ENCODE measurements at places on chromosomes 2 and 18.

DNA sequence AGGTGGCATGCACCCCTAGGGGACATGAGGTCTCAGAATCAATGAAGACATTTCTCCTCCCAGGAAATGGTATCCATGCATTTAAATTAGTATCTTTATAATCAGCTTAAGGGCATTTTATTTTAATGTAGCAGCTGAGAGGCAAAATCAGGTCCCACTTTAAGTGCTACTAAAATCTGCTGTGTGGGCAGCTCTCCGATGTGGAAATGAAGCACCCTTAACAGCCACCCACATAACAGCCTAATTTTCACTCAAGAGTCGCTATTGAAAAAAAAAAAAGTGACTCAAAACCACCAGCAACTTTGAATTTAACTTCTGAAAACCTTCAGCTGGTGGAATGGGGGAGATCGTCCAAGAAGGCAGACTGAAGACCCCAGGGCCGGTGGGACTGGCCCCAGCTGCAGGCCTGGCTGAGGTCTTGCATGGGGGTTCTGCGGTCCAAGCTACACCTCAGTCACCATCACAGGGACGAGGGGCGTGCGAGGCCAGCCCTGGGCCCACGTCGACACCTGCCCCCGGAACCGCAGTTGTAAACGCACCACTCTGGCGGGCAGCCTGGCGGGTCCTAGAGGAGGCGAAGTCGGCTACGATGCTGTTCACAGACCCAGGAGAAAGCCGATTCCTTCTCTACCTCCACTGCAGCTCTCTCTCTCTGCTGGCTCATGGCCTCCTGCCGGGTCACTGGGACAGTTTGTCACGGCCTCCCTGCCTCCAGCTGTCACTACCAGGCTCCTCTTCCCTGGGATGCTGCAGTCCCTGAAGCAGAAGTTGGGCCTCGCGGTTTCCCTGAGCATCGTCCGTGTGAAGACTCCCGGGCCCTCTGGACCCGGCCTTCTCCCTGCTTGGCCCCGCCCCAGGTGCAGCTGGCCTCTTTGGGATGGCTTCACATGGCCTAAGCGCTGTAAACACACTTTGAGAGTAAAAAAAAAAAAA lies 111.9 kb downstream of the KCNF1 start:
- no peak for DNase-seq

DNA sequence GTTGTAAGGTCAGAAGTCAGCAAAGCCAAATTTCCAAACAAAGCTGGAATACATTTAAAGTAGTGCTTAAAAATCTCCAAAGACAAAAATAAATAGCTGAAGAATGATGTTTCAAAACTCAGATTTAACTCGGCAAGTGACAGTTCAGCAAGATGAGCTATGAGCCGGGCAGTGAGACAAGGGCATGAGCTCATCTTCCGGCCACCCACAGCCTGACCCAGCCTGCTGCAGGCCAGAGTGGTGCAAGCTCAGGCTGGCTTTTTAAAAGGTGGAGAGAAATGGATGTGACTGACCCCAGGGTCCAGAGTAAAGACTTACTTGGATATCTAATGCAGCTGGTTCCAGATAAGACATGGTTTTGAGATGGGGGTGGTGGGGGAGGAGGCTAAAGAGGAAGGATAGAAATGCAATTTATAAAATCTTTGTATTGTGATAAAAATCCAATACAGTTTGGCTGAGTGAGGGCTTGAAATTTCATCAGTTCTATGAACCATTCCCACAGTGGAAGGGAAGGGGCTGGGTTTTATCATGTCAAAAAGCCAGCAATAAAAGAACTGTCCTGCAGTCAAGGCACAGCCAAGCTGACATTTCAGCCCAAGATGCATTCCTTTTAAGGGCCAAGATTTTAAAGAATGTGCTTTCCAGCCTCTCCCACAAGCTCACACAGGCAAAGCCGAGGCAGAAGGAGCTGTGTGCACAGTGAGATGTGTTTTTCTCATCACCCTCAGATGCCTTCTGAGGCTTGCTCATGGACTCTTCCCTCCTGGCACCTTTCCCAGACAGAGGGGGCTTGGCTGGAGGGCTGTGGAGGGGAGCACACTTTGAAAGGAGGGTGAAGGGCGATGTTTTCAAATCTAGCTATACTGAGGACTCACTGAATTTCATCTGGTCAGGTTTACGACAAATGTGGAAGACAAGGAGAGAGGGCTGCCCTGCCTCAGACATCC lies 97.9 kb upstream of the KLHL29 start:
- no peak for DNase-seq

GRCh38 chr2:198890490-198890889 lies 567.2 kb downstream of the SATB2 start:
- DNase-seq: no peak

- DNase-seq: peak; percentile 20
Measured at GRCh38 chr18:31162419-31162793, 250 bp downstream of the DSC1 start.

GRCh38 chr18:21183670-21184069 lies 58.4 kb upstream of the GREB1L start:
- no peak for DNase-seq

DNA sequence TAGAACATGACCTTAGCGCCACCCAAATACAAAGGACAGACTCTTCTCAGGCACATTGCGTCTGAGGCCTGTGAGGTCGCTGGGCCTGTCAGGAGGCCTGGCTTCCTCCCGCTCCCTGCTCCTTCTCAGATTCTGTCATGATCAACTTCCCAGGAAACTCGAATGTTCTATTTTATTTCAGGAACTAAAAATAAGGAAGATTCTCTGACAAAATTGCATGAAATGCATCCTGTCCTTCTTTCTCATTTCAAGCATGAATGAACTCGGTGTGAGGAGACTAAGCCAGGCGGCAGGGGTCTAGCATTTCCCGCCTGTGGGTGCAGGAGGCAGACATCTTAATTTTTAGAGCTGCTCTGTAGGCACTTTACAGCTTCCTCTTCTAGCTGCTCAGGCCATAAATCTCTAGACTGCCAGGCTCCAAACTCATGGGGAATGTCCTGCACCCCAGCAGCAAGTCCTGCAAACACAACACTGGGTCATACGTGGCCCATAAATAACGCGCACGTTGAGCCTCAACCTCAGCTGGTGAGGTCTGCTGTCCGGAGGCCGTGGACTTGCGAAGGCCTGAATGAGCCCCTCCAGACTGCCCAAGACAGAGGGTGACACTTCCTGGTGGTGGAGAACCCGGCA lies 109.7 kb upstream of the ZNF236 start:
- DNase-seq: no peak

DNA sequence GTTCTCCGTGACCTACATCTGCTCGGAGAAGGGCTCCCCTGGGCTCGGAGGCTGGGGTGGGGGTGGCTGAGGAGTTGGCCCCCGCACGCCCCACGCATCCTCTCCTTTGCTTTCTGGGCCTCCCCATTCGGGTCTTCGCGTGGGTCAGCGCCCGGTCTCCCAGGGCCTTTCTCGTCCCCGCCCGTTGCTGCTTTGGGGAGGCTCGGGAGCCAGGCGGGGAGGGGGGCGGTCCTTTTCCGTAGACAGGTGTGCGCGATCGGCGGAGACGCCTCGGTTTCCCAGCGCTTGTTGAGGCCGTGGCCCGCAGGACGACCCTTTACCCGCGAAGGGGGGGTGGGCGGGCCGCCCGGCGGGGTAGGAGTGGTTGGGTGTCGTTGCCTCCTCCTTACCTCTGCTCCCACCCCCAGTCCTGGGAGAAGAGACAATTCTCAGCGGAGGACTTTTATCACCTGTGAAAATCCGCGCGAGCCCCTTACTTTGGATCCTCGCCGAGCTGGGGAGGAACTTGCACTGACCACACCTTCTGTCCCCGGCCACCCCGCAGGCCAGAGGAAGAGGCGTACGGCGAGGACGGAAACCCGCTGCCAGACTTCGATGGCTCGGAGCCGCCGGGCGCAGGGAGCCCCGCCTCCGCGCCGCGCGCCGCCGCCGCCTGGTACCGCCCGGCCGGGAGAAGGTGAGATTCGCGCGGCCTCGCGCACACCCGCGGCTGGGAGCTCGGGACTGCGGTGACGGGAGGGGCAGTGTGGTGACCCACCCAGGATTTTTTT lies 2.6 kb downstream of the ADCYAP1 start:
- peak; percentile 66 for DNase-seq

DNA sequence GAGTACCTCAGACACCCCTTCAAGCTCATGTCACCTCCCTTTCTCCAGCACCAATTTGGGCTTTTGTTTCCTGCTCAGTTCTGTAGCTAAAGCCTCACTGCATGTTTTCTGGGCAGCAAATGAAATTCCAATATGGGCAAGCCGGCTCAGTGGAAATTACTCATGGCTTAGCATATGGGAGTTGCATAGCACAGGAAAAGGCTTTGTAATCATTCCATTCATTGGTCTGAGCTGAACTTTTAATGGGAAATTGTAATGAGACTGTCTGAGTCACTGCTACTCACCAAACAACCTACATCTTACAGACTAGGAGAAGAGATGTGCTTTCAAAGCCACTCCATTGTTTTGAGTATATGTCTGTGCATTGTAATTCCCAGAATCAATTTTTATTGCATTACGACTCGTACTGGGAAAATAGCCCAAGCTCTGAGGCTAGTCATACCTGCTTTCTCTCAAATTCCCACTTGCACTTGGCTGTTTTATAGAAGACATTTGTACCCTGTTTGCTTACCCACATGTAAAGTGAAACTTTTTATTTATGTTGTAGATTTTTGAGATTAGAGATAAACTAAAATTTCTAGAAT lies 139.5 kb upstream of the LRATD1 start:
- DNase-seq: no peak

DNA sequence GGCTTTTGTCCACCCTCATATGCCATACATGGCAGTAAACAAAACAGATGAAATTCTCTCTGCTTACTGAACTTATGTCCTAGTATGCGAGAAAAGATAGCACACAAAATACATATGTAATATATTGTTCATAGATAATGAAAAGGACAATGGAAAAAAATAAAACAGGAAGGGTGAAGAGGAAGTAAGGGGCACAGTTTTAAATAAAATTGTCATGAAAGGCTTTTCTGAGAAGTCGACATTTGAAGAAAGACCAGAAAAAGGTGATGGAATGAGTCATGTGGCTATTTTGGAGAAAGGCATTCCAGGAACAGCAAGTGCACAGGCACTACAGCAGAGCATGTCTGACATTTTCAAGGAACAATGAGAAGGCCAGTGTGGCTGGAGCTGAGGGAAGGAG lies 56.4 kb downstream of the KCNH7 start:
- DNase-seq: no peak

GRCh38 chr2:226488034-226488433 lies 311.6 kb downstream of the IRS1 start:
- no peak for DNase-seq

- no peak for DNase-seq
Measured at GRCh38 chr2:19868224-19868623, 33.6 kb downstream of the TTC32 start.

DNA sequence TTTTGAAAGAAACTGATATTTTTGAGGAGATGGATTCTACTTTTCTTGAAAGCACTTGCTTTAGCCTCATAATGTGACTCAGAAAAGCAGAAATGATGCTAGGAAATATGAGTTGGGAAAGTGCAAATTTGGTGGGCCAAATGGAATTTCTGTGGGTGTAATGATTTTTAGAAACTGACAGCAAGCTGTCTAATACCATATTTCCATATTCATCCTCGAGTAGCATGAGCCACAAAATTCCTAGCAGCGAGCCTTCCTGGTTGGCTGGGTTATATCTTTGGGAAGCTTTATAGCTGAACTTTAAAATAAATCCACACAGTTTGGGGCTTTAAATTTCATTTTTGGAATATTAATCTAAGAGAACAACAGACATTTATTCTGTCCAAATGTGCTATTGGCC lies 190.0 kb downstream of the DSC3 start:
- no peak for DNase-seq

GRCh38 chr18:58865701-58866065 lies 1.0 kb downstream of the ZNF532 start:
- no peak for DNase-seq

DNA sequence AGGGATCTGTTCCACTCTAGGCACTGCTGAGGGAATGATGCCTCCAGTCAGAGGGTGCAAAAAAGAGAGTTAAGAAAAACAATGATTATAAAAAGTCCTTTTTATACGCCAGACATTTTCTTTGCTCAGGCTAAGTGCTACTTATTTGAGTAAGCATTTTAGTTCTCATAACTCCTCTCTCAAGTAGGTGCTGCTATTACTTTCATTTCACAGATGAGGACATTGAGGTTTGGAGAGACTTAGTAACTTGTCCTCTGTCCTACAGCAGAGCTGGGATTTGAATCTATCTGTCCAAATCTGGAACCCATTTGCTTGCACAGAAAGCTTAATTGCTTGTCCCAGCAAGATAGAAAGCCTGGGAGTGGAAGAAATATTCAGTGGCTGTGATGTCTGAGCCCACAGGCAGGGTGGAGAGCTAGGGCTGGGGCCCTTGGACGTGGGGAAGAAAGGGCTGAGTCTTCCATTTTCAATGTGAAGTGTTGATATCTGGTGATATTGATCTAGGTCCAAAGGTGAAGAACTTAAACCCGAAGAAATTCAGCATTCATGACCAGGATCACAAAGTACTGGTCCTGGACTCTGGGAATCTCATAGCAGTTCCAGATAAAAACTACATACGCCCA lies 5.8 kb downstream of the IL37 start:
- DNase-seq: no peak

- DNase-seq: no peak
Measured at GRCh38 chr18:22368021-22368420, 49.7 kb downstream of the CTAGE1 start.

DNA sequence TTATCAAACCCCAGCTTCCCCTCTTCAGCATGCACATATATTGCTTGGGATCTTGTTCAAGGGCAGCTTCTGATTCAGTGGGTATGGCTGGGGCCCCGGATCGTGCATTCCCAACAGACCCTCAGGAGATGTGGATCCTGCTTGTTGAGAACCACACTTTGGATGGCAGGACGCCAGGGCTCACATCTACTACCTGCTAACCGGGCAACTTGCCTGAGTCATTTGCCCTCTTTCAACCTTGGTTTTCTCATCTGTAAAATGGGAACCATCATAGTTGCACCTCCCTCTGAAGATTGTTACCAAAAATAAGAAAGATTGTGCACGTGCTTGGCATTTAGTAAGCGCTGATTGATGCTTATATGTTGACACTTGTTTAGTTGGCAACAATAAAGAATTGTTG lies 154.6 kb downstream of the ACKR3 start:
- no peak for DNase-seq

DNA sequence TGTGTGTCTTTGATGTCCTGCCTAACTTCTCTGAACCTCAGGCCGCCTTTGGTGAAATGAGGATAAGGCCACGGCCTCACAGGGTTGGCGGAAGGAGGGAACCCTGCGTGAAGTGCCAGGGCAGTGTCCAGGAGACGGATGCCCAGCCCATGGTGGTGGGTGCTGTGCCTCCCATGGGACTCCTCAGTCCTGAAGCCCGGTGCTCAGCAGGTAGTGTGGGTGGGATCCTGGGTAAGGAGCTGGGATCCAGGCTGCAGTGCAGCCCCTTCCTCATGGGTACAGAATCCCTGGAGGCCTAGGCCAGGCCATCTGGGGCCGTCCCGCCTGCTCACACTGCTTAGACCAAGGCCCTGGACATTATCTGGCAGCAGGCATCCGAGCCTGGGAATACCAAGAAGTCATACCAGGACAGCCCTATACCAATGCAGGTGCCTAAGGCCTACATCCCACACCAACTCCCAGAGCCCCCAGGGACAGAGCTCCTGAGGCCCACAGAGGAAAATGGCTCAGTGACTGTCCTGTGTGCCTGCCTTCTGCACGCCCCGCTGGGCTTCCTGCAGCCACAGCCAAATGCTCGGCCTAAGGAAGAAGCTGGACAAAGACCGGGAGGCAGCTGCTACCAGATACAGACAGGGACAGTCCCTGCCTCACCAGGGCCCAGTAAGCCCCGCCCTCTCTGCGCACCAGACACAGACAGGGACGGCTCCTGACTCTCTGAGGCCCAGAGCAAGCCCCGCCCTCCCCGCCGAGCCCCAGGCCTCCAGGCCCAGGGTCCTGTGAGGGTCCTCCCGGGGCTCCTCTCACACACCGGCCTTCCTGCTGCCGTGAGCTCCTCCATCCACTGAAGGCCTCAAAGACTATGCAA lies 78.0 kb downstream of the NDUFA10 start:
- peak; percentile 20 for DNase-seq
